Daoy (cell line): ENCODE measurements at places on chromosomes 5 and 9. TPM values are rescaled to one million over a fixed set of nuclear protein-coding genes. Genes with fewer than 3 reads are reported as not detected.

LCN12 gene
- not detected in 2 replicates for total RNA-seq

FOXD4L3 gene
- total RNA-seq = not detected in 2 replicates

FBP2 gene
- not detected in 2 replicates for total RNA-seq

IGFBPL1 gene
- 28.8 and 29.9 TPM in 2 replicates for total RNA-seq

PTGR1 gene
- 166 and 176 TPM in 2 replicates for total RNA-seq

IFNB1 gene
- total RNA-seq = not detected in 2 replicates

SPINK13 gene
- not detected in 2 replicates for total RNA-seq

PDLIM7 gene
- 197 and 234 TPM in 2 replicates for total RNA-seq

RHOBTB3 gene
- 91.7 and 120 TPM in 2 replicates for total RNA-seq

OR13C5 gene
- not detected in 2 replicates for total RNA-seq

DNAH5 gene
- 6.1 and 12.3 TPM in 2 replicates for total RNA-seq

ATOX1 gene
- 96.9 and 105 TPM in 2 replicates for total RNA-seq

- no peak for DNase-seq
Observed at GRCh38 chr9:106689089-106689488, 173.9 kb upstream of the ZNF462 start.

DNA sequence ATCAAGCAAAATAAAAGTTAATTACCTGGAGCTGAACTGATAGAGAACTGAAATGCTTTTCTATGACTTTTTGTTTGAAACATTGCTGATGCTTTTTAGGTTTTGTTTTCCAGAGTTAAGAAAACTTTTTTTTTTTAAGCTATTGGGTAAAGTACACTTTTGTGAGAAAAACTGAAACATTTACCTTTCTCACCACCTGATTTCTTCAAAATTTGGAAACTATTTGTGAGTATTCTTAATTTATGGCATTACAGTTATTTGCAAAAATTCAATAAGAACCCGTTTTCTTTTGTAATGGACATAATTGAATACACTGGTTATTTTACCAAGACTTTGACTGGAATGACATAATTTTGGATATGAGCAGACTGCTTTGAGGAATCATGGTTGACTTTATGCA is 6.6 kb downstream of the C9orf153 start:
- no peak for DNase-seq

DNA sequence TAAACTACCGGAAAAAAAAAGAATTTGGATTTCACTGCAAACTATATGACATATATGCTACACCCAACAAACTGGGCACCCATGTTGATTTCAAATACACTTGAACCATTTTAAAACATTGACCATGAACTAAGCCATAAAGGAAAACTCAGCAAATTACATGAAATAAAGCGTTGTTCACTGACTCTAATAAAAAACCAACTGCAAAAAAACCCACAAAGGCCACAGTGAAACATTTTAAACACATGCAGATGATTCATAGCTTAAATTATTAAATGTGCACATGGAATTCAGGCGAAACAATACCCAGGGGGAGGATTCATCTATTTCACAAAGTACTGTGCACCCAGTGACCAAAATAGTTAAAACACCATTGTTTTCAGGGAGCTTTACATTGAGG is 33.3 kb downstream of the MTRR start:
- DNase-seq = no peak

- DNase-seq = no peak
Observed at GRCh38 chr5:139361835-139362429, 20.3 kb downstream of the PAIP2 start.

GRCh38 chr5:147234239-147234824 is 494 bp upstream of the STK32A start:
- peak; percentile 17 for DNase-seq

DNA sequence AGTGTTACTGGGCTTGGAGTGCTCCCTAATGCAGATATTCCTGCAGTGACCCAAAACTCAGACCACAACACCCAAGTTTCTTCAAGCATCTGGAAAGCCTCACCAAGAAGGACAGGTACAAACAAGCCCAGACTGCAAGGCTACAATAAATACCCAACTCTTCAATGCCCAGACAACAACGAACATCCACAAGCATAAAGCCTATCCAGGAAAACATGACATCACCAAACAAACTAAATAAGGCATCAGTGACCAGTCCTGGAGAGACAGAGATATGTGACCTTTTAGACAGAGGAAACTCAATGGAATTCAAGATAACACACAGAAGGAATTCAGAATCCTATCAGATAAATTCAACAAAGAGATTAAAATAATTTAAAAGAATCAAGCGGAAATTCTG is 605.6 kb downstream of the PDE4D start:
- no peak for DNase-seq

DNA sequence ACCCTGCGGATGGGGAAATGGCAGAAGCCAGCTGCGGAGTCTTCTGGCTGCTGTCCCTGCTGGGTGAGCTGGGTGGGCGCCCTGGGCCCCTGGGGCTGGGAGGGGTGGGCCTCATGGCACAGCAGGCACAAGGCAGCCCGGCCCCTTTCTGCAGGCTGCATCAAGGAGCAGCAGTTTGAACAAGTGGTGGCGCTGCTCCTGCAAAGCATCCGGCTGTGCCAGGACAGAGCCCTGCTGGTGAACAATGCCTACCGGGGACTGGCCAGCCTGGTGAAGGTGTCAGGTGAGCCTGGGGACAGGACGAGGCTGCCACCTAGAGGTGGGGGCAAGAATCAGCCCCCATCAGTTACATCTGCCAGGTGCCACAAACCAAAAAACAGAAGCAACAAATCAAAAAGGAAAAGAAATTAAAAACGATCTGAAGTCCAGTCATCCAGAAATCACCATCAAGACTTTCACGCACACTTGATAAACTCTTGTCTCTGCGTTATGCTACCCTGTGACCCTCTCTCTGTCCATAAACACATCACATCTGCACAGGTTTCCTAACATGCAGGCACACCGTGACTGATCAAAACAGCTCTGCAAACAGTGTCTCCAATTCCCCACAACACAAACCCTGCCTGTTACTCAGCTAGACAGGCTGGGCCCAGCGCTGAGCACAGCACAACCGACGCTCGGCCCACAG is 13.9 kb downstream of the REXO4 start:
- peak; percentile 49 for DNase-seq

DNA sequence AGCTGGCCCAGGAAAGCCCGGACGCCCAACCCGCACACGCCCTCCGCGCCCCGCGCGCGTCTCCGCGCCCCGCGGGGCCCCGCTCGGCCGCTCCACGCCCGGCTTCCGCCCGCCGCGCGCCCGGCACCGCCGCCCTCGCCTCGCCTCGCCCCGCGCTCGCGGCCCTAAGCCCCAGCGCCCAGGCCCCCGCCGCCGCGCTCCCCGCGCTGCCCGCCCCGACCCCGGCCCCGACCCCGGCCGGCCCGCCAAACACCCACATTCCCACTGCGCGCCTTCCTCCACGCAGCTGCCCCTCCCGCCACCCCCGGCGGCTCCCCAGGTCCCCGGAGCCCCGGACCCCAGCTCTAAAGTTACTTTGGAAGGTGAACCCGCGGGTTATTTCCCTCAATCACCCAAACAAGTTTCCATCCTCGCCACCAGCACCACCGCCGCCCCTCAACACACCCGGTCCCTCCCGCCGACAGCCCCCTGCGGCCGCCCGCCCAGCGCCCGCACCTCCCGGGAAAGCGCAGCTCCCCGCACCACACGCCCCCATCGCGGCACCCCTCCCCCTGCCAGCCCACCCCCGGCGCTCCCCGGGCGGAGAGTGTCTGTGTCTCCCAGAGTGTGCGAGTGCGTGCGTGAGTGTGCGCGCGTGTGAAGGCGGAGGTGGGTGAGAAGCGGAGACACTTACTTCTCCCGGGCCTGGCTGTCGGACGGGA is 439 bp downstream of the SSBP2 start:
- peak; percentile 19 for DNase-seq

DNA sequence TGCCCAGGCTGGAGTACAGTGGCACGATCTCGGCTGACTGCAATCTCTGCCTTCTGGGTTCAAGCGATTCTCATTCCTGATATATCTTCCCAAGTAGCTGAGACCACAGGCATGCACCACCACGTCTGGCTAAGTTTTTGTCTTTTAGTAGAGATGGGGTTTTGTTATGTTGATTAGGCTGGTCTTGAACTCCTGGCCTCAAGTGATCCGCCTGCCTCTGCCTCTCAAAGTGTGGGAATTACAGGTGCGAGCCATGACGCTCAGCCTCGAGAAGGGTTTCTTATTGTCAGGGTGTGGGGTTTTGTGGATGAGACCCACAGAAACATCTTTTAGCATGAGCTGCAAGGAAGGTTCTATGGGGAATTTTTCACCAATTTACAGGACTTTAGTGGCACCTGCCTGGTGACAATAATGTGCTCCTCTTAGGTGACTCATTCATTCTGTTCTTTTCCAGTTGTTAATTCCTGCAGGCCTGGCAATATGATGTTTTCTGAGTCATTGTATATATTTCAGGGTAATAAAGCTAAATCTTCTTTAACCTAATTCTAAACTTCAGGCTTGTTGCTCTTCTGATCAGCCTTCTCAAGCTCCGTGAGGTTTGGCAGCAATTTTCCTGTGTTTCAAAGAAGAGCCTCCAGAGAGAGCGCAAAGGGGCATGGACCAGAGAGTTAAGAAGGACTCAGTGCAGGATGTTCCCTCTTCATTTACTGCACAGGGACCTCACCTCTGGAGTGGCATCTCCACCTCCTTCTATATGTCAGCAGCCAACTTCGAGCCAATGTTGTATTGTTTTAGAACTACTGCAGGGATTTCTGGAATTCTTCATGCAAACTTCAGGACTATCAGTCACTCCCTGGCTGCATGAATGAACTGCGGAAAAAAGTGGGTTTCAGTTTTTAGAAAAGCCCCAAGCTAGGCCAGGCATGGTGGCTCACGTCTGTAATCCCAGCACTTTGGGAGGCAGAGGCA is 77.8 kb upstream of the ZNF618 start:
- DNase-seq = no peak

GRCh38 chr9:89777544-89777943 is 172.7 kb downstream of the GADD45G start:
- no peak for DNase-seq

GRCh38 chr9:96875461-96876142 is 21.3 kb upstream of the ZNF782 start:
- peak; percentile 90 for DNase-seq

GRCh38 chr9:134040176-134040565 is 14.9 kb downstream of the BRD3OS start:
- DNase-seq = peak; percentile 4

- DNase-seq = no peak
Observed at GRCh38 chr5:66080664-66081063, 63.4 kb upstream of the SREK1 start.

DNA sequence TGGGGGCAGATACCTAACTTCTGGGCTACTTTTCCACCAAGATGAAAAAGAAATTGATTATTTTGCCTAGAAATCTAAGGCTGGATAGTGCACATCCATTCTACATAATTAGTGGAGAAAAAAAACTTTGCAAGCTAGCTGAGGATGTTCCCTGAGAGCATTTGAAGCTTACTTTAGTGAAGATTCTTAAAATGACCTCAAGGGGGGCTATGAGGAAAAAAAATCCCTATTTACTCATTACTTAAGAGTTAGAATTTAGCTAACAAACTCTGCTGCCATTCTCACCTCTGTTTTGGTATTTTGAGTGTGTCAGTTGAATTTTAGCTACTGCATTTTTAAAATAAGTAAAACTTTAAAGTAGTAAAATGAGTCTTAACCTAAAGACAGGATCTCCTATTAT is 9.2 kb upstream of the FGF10 start:
- DNase-seq = no peak

DNA sequence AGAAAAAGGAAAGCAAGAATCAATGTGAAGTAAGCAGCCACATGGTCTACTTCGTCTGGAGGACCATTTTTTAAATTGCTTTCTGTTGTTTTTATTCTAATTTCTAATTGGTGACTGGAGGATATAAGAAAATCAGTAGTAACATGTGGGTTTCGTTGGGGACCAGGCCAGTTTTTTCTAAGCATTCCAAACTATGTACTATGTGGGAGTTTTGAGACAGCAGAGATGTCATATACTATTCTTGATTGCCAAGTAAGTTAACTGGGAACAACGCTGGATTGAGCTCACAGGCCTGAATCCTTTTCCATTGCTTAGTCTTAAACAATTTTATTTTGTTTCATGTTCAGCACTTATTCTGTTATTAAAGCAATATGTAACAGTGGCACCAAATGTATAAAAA is 225.7 kb downstream of the TMEM167A start:
- no peak for DNase-seq

GRCh38 chr5:103582364-103582763 is 19.8 kb upstream of the NUDT12 start:
- DNase-seq = peak; percentile 42

DNA sequence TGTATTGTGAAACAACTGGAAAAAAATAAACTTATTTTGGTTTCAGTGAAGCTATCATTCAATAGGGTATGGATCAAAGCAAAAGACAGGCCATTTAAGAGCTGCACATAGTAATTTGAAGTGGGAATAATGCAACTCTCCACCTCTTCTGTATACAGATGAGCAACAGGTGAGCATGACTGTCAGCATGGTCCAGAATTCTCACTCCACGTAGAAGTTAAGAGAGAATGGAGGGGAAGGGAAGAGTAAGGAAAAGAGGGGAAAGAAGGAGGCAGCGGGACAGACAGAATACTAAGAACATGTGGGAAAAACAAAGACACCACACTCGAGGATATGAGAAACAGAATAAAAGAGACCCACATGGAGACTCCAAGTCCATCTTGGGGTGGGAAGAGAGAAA is 396.1 kb upstream of the GRIA1 start:
- no peak for DNase-seq

DNA sequence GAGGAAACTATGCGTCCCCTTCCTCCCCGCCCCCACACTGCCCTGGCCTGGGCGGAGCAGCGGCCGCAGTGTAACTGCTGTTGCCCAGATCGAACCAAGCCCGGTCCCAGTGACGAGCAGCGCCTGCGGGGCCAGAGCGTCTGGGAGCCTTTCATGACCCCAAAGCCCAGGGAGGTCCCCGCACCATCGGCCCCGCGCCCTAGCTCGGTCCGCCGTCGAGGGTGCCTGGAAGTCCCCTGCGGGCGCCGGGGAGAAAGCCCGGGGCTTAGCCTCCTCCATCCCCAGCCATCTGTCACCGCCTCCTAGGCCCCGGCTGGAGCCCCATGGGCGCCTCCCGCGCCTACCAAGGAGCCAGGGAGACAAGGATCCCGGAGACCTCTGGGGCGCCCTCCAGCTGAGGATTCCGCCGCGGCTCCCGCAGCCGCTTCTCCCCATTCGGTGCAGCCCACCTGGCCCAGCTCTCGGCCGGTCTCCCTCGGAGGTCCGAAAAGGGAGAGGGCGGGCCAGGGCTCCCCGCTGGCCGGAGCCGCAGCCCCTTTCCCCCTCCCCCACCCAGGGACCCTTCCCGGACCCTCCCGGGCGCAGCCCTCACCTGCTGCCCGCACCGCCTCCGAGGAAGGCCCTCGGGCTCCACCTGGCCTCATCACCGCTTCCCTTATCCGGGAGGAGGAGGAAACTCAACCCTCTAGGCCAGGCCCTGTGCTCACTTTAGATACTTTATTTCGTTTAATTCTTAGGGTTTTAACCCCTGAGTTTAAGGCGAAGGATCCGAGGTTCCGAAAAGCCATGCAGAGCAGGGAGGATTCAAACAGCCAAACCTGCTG is 45.6 kb downstream of the APTX start:
- DNase-seq = no peak

DNA sequence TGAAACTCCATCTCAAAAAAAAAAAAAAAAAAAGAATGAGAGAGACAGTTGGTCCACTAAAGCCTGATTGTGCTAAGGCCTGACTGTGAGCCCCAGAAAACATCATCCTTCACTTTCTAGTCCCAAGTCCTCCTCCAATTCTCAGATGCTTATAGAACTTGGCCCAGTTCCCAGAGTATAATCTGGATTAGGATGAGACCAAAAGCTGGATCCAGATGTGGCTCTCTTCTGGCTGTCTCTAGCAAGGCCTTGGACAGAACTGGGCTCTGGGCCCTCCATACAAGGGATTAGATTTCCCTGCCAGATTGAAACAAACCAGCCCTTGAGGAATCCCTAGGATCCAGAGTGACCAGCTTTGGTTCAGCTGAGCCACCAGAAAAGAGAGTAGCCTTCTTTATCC is 98.4 kb upstream of the ZNF366 start:
- DNase-seq = no peak

GRCh38 chr5:103894882-103895281 is 332.3 kb upstream of the NUDT12 start:
- DNase-seq = no peak
